Camera-type eye (tissue), 1 donor: ENCODE measurements at places on chromosomes 2 and 18. TPM values are rescaled to one million over a fixed set of nuclear protein-coding genes. Genes with fewer than 3 reads are reported as not detected.

The NIF3L1 gene
- total RNA-seq = 25.5 TPM

The SCN3A gene
- 40.8 TPM for total RNA-seq

The NMUR1 gene
- total RNA-seq = 2.1 TPM

The ABCB11 gene
- total RNA-seq = 0.38 TPM

The CREG2 gene
- 2.8 TPM for total RNA-seq

The HRH4 gene
- total RNA-seq = not detected

The SCN2A gene
- 24.2 TPM for total RNA-seq

The STARD6 gene
- not detected for total RNA-seq

The CTNNA2 gene
- 53.4 TPM for total RNA-seq

The ZNF385B gene
- total RNA-seq = 30.8 TPM

The ARHGAP25 gene
- 4.3 TPM for total RNA-seq

The SPDYA gene
- total RNA-seq = 3.7 TPM

The LINC00305 gene
- total RNA-seq = not detected

The CCDC102B gene
- total RNA-seq = 61.4 TPM

The CROCC2 gene
- 0.16 TPM for total RNA-seq

The HTR2B gene
- 1.0 TPM for total RNA-seq

The OSR1 gene
- 12.0 TPM for total RNA-seq

The ALK gene
- total RNA-seq = 9.5 TPM

The IDH1 gene
- 83.5 TPM for total RNA-seq

The CXCR1 gene
- total RNA-seq = 0.33 TPM

The BIN1 gene
- 132 TPM for total RNA-seq

The INHBB gene
- 25.7 TPM for total RNA-seq

The SERPINB4 gene
- total RNA-seq = not detected

The VPS4B gene
- total RNA-seq = 41.8 TPM

The UBXN4 gene
- total RNA-seq = 192 TPM

The GALNT5 gene
- 8.3 TPM for total RNA-seq

The TBR1 gene
- 1.7 TPM for total RNA-seq

The SULT1C4 gene
- total RNA-seq = 39.4 TPM

The CGREF1 gene
- 12.1 TPM for total RNA-seq

The EGR4 gene
- not detected for total RNA-seq

The SLC66A3 gene
- total RNA-seq = 18.6 TPM
